ENCODE measurements at places on chromosomes 11 and 22.

DNA sequence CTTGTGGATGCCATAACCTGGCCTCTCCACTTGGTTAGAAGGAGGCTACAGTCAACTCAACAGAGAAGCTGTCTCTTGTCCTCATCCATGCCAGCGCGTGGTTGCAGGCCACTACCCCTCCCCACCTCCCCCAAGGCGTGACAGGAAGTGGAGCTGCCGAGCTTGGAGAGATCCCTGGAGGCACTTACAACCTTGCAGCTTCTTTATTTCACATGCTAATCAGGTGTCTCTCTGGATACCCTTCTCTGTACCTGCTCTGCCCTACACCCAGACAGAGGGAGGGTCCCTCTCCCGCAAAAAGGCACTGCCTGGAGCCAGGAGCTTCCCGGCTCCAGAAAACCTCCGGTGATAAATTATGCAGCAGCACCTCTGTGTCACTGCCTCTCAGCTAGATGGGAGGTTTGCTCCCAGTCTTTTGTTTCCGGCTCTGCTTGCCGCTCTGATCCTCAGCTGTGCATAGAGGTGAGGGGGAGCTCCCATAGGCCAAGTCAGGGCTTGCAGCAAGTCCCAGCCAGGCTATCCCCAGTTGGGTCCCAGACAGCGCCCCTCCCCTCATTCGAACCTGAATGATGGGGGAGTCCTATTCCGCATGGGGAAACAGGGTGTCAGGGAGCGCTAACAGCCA lies 5.7 kb downstream of the LRP4 start:
- peak; percentile 72 for DNase-seq

- DNase-seq: no peak
Observed at GRCh38 chr22:40976866-40977700, 25.9 kb downstream of the RBX1 start.

- DNase-seq: no peak
Observed at GRCh38 chr11:44263738-44264437, 46.1 kb downstream of the ALX4 start.

DNA sequence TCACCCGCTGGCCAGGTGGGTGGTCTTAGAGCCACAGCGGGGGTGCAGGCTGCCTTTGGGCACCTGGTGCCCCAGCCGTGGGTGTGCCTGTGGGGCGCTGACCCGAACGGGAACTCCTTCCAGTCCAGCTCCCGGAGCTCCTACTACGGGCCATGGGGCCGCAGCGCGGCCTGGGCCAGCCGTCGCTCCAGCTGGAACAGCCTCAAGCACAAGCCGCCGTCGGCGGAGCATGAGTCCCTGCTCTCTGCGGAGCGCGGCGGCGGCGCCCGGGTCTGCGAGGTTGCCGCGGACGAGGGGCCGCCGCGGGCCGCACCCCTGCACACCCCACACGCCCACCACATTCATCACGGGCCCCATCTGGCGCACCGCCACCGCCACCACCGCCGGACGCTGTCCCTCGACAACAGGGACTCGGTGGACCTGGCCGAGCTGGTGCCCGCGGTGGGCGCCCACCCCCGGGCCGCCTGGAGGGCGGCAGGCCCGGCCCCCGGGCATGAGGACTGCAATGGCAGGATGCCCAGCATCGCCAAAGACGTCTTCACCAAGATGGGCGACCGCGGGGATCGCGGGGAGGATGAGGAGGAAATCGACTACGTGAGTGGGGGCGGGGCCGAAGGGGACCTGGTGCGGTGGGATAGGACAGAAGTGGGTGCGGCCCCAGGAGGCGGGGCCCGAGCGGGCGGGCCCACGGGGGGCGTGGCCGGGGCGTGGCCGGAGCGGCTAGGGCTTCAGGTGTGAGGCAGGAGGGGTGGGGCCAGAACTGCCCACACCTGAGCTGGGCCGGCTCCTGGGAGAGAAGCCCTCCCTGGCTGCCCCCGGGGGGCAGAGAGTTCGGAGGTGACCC lies 91.5 kb downstream of the CACNA1I start:
- DNase-seq: no peak

DNA sequence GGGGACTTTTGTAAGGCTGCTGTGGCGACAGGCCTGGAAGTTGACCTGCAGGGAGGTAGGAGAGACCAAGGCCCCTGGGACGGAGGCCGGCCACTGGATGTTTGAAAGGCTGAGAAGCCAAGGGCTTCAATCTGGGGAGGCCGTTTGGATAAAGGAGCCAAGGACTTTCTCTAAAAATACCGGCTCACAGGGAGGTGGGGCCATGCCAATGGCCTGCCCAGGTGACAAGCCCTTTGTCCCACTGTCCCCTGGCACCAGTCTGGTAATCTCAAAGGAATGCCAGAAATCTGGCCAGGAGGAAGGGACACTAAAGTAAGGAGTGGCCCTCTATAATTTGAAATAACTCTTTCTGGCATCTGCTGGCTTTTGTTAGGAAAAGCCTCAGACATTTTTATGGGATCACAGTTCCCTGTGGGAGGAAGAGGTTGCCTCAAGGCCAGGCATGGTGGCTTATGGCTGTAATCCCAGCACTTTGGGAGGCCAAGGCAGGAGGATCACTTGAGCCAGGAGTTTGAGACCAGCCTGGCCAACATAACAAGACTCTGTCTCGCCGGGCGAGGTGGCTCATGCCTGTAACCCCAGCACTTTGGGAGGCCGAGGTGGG lies 1.9 kb upstream of the CHKA start:
- no peak for DNase-seq

DNA sequence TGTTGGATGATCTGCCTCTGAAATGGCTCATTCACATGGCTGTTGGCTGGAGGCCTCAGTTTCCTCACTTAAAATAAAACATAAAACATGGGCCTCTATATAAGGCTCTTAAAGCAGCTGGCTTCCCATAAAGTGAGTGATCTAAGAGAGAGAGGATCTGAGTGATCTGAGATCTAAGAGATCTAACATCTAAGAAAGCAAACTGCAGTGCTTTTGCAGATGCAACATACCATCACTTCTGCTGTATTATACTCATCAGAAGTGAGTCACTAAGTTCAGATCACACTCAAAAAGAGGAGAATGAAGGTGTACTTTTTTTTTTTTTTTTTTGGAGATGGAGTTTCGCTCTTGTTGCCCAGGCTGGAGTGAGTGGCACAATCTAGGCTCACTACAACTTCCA lies 18.1 kb upstream of the HSPA8 start:
- DNase-seq: no peak

DNA sequence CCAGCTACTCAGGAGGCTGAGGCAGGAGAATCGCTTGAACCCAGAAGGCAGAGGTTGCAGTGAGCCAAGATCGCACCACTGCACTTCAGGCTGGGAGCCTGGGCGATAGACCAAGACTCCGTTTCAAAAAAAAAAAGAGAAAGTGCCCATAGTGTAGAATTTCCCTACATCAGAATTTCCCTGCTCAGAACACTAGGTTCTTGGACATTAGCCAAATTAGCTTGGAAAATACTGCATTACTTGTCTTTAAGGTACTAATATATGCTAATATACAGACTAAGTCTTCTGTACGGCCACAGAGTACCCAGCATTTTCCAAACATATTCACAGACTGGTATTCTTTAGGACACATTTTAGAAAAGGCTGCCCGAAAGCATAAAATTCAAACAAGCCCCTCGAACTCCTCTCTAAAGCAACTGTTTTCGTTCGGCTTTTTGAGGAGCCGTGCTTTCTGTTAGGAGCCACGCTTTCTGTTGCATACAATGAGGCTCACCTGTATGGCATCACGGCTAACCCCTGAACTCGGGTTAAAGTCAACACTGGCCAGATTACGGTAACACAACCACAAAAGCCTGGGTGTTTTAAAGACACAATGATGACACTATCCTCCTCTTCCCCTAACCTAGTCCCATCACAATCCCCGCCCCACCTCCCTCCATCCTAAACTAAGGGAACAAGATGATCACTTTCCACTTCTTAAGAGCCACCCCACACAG lies 18.4 kb downstream of the TNKS1BP1 start:
- DNase-seq: no peak
